NCI-H526 treated with DMSO at 0.1 percent for 48 hours (cell line): ENCODE measurements at places on chromosomes 2 and 18.

DNA sequence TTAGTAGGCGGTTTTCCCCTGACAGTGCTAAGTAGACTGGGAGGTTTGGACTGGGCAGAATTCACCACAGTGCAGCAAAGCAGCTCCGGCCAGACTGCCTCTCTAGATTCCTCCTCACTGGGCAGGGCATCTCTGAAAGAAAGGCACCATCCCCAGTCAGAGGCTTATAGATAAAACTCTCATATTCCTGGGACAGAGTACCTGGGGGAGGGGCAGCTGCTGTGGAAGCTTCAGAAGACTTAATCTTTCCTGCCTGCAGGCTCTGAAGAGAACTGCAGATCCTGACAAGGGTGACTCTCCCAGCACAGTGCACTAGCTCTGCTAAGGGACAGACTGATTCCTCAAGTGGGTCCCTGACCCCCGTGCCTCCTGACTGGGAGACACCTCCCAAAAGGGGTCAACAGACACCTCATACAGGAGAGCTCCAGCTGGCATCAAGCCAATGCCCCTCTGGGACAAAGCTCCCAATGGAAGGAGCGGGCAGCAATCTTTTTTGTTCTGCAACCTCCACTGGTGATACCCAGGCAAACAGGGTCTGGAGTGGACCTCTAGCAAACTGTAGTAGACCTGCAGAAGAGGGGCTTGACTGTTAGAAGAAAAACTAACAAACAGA is 266.8 kb upstream of the CRIM1 start:
- no peak for DNase-seq

- DNase-seq: no peak
Observed at GRCh38 chr2:26122630-26123029, 50.3 kb upstream of the GAREM2 start.

- peak; percentile 27 for DNase-seq
Observed at GRCh38 chr2:150374492-150374891, 113.0 kb downstream of the RND3 start.

DNA sequence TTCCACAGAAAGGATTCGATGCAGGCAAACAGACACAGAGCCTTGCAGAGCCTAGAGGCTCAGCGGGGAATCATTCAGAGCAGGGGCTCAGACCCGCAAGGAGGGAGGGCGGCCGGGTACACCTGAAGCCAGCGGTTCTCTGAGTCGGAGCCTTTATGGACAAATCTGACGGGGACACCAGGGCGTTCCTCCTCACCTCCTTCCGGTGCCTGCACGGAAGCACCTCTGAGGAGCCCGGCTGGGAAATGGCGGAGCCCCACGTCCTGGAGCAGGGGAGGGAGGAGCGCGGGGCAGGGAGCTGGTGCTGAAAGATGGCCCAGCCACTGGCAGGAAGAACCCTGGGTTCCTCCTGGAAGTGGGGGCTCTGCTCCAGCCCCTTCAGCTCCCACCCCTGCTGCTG is 193.5 kb upstream of the ALKAL2 start:
- no peak for DNase-seq

- no peak for DNase-seq
Observed at GRCh38 chr2:218897394-218898108, 16.9 kb downstream of the WNT10A start.

DNA sequence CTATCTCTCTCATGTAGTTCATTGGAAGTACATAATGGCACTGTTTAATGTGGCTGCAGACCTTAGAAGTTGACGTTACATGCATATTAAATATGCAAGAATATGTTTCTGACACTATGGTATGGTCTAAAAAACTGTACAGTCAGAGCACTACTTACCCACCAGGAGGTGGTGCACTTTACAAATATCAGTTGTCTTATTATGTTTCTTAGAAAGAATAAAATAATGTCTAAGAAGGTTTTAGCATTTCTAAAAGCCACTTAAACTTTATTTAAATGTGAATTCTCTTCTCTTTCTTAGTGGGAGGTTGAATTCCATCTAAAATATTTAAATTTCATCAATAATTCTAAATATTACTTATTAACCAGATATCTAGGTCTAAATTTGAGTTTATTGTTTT is 4.3 kb downstream of the TMEFF2 start:
- DNase-seq: peak; percentile 25

DNA sequence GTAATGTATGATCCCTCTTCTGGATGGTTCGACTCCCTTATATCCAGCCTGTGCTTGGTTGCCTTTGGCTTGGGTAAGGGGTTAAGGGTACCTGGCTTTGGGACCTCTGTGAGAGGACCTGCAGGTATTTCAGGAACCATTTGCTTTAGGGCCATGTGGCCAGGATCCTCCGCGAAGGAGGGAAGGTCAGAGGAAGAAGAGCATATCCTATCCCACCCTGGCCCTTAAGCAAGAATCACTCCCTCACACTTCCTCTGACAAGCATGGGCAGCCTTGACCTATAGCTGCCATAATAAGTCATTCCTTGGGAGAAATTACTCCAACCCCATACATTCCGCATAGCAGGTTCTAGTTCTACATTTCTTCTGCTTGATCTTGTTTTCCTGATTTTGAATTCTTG is 59.1 kb upstream of the TXNDC2 start:
- DNase-seq: no peak

DNA sequence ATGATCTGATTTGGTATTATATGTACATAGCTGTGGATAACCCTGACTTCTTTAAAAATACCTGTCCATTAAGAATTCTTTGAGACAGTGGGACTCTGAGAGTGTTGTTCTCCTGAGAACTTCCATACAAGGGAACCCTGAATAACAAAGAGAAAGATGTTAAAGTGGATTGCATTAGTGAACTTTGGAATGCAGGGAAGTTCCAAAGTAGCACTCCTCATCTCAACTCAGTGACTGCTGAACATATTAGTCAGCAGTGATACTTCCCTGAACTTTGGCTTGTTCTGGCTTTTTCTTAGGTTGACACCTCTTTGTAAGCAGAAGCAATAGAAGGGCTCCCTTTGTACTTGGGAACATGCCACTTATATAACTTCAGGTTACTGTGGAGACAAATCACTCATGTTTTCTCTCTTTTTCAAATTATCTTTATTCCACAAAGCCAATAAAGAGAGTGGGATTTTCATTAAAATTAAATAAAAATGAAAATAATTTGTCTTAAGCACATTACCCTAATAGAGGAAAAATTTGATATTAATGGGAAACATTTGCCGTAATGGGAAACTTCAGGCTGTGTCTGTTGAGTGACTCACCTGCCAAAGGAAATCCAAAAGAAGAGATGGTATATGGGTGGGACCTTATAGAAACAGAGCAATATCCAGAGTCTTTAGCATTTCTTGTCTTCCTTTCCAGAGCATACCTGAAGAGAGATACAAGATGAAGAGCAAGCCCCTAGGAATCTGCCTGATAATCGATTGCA is 33.3 kb downstream of the CFLAR start:
- no peak for DNase-seq

DNA sequence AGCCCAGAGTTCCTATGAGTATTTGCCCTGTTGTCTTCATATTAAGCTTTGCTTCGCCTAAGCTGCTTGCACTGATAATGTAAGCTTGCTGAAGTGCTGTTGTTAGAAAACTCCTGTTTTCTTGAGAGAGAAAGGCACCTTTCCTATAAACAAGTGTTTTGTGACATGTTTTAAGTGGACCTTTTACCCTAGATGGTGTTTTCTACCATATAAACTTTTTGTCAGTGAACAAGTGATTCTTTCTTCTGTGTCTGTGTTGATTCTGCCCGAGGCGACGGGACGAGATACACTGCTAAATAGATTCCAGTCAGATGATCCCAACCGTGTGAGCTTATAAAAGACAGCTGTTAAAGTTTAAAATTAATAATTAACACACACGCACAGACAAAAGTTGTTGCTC is 24.1 kb downstream of the CABLES1 start:
- DNase-seq: peak; percentile 55

GRCh38 chr2:231785822-231786176 is 446 bp upstream of the COPS7B start:
- DNase-seq: no peak

GRCh38 chr2:85537600-85538506 is 1.1 kb upstream of the MAT2A start:
- peak; percentile 75 for DNase-seq

- no peak for DNase-seq
Observed at GRCh38 chr2:129872446-129872845, 107.0 kb upstream of the RAB6C start.

DNA sequence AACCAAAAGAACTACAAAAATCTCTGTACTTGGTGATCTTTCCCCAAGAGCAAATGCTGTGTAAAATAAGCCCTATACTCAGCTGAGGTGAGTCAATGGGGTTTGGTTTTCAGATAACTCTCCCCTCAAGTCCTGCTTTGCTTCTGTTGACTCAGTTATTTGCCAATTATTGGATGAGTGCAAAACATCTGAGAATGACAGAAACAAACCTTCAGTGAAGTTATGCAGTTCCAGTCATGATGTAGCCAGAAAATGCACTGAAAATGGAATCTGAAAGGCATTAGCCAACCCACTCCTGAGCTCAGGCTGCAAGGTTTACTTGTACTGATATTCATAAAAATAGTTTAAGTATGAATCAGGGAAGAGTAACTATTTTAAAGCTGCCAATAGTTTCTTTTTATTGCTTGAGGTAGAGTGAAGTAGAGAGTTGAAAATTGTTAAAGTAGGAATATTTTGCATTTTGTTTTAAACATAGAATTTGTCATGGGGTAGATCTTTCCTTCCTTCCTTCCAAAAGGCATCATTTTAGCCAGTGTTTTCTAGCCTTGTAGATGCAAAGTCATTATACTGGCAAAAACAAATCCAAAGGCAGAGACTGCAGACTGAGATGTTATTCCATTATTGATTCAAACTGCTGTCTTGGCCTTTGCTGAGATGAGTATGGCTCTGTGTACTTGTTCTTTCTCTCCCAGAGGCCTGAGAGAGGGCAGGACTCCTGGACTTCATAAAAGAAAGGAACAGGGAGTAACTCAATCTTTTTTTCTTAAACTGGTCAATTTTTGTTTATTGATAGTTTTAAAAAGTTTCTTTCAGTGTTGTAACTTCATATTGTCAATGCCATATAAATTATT is 215.3 kb downstream of the RND3 start:
- no peak for DNase-seq

- no peak for DNase-seq
Observed at GRCh38 chr18:22560275-22560610, 142.5 kb upstream of the CTAGE1 start.

- DNase-seq: peak; percentile 11
Observed at GRCh38 chr2:181656450-181657291, at the start of gene CERKL. CERKL (minus strand) TSS chr2:181657105; CDS start chr2:181657006, 99 bp downstream.

GRCh38 chr2:341017-341542 is 53.2 kb upstream of the ALKAL2 start:
- no peak for DNase-seq

- DNase-seq: no peak
Observed at GRCh38 chr2:222257645-222258044, 41.2 kb downstream of the PAX3 start.

GRCh38 chr2:235834781-235835180 is 333.4 kb downstream of the GBX2 start:
- DNase-seq: no peak

DNA sequence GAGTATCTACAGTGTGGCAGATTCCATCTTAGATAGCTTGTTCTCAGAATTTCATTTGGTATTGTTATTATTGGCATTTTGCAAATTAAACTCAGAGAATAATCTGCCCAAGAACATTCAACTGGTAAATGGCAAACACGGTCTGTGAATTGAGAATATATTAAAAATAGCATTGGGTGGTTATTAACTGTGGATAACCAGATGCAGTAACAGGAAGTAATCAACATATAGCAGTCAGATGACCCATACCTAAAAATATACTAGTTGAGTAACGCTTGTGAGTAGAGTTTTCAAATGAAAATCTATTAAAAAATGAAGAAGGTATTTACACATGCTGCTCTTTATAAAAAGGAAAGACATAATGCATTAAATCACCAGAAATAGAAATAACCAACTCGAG is 129.5 kb downstream of the ZNF804A start:
- DNase-seq: no peak

GRCh38 chr2:216563646-216564045 is 65.0 kb downstream of the RPL37A start:
- no peak for DNase-seq

DNA sequence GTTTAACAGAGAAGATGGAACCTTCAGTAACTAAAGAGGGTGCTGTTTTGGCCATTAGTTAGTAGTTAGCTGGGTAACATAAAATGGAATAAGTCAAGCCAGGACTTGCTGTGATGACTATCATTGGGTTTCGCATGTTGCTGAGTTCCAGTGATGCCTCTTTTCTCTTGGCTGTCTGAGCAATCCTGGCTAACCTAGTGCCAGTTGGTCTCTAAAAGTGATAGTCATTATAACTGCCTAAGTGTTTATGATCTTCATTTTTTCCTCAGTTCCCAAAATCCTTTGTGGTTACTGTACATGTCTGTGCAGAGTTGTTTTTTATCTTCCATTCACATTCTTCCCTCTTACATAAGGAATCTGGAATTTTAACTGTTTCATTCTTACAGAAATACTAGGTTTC is 33.4 kb downstream of the WDR43 start:
- DNase-seq: no peak

GRCh38 chr2:173750831-173751230 is 214.3 kb downstream of the SP3 start:
- no peak for DNase-seq

GRCh38 chr2:104158191-104158590 is 695.7 kb upstream of the POU3F3 start:
- no peak for DNase-seq

GRCh38 chr2:64404743-64405142 is 49.2 kb upstream of the LGALSL start:
- DNase-seq: no peak

DNA sequence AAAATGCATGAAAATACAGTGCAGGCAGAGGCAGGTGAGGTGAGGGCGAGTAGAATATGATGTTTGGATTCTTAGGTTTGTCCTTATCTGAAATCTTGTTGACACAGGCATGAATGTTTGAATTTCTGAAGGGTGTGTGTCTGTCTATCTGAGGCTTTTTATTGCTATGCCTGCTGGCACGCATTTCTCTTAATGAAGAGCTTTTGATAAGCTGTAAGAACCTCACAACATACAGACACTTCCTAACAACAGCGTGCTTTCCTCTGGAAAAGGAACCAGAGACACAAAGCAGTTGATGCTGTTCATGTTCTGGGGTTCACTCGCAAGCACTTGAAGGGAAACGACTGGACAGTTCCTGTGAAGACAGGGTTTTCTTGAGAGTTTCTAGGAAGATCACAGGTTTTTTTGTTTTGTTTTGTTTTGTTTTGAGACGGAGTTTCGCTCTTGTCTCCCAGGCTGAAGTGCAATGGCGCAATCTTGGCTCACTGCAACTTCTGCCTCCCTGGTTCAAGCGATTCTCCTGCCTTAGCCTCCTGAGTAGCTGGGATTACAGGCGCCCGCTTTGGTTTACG is 33.3 kb upstream of the CABLES1 start:
- peak; percentile 4 for DNase-seq

DNA sequence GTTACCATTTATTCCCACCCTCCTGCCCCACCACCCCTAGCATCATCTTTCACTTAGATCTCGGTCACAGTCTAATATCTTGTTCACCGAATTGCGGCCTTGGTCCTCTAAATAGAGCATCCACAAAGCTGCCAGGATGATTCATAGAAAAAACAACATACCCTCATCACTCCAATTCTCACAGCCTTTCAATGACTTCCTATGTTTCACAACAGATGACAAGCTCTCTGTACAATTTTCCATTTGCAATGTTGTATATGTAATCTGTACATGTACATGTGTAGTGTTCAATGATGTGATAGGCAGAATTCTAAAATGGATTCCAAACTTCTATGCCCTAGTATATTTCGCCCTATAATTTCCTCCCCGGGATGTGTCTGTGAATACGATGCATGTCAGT is 675.6 kb upstream of the CELF4 start:
- no peak for DNase-seq

GRCh38 chr2:96680561-96681141 is 38.1 kb downstream of the FER1L5 start:
- DNase-seq: no peak
